Activated CD4-positive, alpha-beta T cell treated with anti-CD3 and anti-CD28 coated beads, Interleukin-2, amount 50 U/mL, for 24 hours (primary cell): ENCODE measurements at places on chromosomes 11 and 22.

DNA sequence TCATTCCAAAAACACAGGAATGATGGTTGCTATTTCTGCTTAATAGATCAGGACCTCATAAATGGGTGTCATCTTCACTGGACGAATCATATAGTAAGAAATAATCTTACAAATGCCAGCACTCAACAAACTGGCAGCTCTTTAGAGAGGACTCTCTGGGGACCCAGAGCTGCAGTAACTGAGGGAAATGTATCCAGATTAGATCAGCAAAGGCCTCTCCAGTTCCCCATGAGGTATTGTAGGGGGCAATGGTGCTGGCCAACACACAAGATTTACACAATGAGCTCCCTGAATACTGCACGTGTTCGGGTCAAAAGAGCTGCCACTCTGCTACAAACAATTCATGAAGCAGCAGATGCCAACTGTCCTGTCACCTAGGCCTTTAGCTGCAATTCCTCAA is 110.2 kb downstream of the RBFOX2 start:
- no peak for DNase-seq

GRCh38 chr11:85874265-85874664 is 19.1 kb downstream of the CCDC83 start:
- DNase-seq = no peak

GRCh38 chr22:30270832-30271231 is 4.2 kb upstream of the OSM start:
- DNase-seq = no peak

GRCh38 chr11:4071914-4072313 is 22.7 kb upstream of the RRM1 start:
- no peak for DNase-seq

DNA sequence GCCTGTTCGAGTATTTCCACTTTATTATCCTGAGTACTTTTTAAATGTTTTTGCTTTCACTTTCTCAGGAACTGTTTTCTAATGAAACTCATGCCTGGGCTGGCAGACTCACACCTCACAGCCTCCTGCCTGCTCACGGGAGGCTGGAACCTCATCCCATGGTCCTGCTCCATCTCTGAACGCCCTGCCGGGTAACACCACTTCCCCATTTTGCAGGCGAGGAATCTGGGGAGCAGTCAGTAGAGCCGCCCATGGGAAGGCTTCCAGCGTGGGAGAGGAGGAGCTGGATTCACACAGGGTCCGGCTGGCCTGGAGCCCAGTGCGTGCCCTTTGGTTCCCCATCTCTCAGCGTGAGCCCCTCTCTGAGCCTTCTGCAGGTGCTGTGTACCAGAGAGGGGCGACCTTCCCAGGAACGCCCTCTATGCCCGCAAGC is 53.6 kb downstream of the SCUBE1 start:
- no peak for DNase-seq

DNA sequence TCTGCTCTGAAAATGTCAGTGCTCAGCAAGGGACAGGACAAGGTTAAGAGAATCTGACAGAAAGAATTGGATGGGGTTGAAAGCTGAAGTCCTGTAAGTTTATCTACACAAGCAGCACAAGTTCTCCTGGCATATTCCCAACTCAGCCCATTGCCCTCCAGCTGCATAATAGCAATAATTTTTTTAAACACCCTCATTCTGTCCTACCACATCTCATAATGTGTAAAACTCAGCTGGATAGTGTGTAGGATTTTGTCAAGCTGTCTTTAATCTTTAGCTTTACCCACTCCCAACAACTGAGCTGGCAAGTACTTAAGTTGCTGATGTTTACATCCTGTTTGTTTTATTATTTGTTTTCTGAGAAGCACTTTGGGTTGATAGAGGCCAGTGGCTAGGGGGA is 158.9 kb downstream of the CADM1 start:
- no peak for DNase-seq

- no peak for DNase-seq
Observed at GRCh38 chr11:1439341-1439740, 47.2 kb downstream of the MOB2 start.

DNA sequence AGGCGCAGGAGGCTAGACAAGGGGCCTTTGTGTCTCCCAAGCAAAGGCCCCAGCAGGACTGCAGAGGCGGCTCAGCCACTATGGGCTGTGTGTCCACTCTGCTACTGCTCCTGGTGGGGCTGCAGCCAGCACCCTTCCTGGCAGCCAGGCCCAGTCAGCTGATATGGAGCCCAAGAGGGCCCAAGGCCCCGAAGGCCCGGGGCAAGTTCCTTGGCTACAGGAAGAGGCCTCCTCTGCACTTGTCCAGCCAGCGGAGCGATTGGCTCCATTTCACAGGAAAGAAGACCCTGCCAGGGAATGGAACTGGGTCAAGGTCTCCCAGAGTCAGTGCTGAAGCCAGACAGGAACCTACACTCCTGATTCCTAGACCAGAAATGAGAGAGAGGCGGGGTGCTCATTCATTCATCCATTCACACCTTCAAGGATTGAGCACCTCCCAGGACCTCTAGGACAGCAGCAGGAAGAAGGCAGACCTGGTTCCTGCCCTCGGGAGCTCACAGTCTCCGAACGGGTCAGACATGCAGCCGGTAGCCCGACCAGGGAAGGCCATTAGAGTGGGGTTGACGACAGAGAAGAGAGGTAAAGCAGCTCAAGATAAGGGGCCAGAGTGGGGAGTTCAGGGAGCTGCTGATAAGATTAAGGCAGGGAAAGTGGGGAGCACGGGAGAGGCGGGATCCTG is 811 bp upstream of the P2RY2 start:
- no peak for DNase-seq

- no peak for DNase-seq
Observed at GRCh38 chr22:23302171-23303002, 122.1 kb downstream of the BCR start.

GRCh38 chr11:25769287-25769686 is 562.6 kb upstream of the ANO3 start:
- no peak for DNase-seq

DNA sequence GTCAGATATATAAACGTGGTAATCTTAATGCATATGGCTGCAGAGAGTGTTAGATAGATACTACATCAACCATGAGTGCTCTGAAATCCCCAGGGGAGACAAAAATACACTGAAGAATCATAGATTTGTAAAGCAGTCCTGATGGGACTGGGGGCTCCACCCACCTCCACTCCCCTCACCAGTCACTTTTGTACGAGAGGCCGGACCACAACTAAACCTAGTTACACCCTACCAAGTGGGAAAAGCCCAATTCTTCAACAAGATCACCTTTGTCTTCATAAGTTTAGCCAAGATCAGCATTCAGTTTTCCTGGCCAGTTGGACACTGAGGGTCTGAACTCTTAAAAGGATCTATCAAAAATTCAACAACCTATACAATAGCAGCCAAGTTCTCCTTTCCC is 1.5 kb downstream of the SF1 start:
- no peak for DNase-seq

DNA sequence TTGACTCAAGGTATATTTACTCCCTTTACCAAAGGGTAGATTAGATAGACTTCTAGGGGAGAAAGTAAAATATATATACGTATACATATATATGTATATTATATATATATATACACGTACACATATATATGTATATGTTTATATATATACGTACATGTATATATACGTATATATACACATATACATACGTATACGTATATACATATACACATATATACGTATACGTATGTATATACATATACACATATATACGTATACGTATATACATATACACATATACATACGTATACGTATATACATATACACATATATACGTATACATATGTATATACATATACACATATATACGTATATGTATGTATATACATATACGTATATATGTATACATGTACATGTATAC is 430.5 kb upstream of the ANO3 start:
- DNase-seq = no peak

DNA sequence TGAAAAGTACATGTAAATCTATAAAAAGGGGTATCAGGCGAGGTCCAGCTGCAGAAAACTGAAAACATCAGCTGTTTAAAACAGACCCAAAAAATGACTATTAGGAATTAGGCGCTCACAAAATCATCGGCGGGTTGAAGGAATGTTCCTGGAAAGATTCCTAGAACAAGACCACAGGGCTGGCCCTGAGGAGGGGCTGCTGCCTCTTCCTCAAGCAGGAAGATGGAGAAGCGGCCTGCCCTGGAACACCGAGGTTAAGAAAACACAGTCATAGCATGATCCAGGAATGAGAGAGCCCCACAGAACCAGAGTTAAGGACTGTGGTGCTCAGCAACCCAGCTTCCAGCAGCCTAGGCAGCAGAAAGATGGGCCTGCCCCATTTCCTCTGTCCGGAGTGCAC is 78.4 kb downstream of the C11orf91 start:
- no peak for DNase-seq

DNA sequence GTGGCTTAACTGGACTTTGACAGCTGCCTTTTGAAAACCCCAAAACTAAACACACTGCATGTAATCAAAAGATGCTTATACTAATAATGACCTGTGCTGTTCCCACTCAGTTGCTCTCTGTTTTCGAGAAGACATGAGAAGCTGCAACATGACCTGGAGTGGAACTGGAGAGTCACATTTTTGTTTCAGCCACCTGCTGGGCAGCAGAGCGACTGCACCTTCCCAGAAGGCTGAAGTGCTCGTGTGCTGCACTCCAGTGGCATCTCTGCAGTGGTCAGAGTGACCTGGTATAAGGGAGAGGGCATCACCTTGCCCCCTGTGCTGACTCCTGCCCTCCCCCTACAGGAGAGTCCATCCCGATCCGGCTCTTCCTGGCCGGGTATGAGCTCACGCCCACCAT is 8.6 kb downstream of the THYN1 start:
- no peak for DNase-seq

GRCh38 chr11:91219535-91219934 is 996.7 kb upstream of the CHORDC1 start:
- DNase-seq = no peak

DNA sequence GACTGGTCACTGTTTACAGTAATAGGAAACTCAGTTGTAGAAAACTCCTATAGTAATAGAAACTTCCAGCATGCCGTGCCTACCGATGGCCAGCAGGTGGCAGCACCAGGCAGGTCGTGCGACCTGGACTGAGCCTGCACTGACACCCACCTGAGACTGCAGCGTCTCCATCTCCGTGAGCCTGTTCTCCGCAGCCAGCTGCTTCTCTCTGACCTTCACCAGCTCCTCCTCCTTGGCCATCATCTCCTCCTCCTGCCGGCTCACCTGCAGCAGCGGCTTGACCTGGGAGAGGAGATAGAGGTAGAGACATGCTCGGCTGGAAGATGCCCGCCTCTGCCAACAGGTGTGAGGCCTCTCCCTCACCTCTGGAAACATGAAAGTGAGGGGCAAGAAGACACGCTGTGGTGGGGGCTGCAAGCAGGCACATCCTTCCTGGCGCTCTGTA is 48.5 kb downstream of the APOL1 start:
- DNase-seq = peak; percentile 74

DNA sequence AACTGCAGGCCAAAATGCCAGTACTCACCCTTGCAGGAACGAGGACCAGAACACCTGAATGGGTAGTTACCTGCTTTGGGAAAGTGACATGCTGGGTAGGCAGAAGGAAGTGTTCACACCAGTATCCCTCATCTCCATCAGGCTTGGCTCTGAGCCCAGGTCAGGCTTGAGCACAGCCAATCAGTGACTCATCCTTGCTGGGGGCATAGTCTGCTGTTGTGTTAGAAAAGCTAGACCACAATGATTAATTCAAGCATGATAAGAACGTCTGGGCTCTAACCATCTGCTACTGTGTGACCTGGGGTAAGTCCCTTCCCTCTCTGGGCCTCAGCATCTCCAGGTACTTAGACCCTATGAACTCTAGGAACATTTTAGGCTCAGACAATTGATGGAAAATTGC is 450.4 kb downstream of the MIAT start:
- no peak for DNase-seq

GRCh38 chr11:85752890-85753581 is 57.9 kb downstream of the SYTL2 start:
- peak; percentile 37 for DNase-seq

DNA sequence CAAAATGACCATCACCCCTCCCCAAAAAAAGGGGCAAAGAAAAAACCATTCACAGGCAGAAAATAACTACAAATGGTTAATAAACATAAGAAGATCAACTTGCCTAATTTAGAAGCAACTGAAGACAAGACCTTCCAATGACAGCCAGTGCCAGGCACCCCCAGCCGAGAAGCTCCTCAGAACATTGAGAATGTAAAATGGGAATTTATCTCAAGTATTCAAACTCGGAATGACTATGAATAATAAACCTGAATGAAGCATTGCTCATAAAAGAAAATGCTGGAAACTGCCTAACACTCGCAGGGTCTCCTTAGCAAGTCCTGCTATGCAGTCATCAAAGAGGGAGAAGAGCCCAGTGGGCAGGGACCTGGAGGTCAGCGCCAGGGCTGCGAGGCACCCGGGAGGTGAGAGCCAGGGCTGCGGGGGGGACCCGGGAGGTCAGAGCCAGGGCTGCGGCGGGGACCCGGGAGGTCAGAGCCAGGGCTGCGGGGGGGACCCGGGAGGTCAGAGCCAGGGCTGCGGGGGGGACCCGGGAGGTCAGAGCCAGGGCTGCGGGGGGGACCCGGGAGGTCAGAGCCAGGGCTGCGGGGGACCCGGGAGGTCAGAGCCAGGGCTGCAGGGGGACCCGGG is 23.2 kb upstream of the MOB2 start:
- DNase-seq = no peak

GRCh38 chr11:63516109-63516508 is 10.2 kb downstream of the LGALS12 start:
- no peak for DNase-seq

GRCh38 chr11:118621784-118622375 is 14.5 kb downstream of the PHLDB1 start:
- DNase-seq = no peak

GRCh38 chr22:29112121-29112520 is 39.3 kb downstream of the KREMEN1 start:
- DNase-seq = no peak

GRCh38 chr22:39098026-39098425 is 982 bp downstream of the APOBEC3H start:
- no peak for DNase-seq

DNA sequence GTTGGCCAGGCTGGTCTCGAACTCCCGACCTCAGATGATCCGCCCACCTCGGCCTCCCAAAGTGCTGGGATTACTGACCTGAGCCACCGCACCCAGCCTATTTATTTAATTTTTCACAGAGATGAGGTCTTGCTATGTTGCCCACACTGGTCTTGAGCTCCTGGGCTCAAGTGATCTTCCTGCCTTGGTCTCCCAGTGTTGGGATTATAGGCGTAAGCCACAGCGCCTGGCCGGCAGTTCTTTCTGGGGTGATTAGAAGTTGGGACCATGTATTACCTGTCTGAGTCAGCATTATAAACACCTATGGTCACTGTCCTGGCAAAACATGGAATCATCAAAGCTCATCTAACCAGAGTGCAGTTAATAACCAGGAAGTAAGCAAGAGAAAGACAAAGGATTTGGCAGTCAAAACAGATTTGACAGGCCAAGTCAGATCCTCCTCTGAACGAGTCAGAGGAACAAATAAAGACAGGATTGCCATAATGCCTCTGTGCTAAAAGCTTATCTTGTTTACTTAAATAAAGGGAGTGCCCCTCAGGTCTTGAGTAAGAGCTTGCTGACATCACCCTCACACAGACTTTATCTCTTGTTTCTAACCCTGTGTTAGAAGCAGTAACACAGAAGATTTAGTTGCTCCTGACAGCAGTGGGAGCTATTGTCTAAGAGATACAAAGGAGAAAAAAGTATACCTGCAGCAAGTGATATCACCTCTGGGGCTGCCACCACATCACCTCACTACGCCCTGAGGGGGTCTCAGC is 3.7 kb downstream of the SERPIND1 start:
- no peak for DNase-seq

GRCh38 chr11:64745189-64745520 is 1.2 kb upstream of the RASGRP2 start:
- no peak for DNase-seq

GRCh38 chr11:2703363-2704141 is 3.8 kb upstream of the KCNQ1OT1 start:
- DNase-seq = no peak
